Stimulated activated CD4-positive, alpha-beta T cell treated with anti-CD3 and anti-CD28 coated beads, Interleukin-15, amount 100 ng/mL, for 1 hour (primary cell): ENCODE measurements at places on chromosomes 3 and 15.
A peak's percentile ranks its signal among the peaks of the same experiment; 100 is the strongest.

GRCh38 chr3:186746008-186746407 is 28.8 kb downstream of the KNG1 start:
- DNase-seq = no peak

- DNase-seq = no peak
Observed at GRCh38 chr3:135229018-135229495, 434.0 kb downstream of the EPHB1 start.

DNA sequence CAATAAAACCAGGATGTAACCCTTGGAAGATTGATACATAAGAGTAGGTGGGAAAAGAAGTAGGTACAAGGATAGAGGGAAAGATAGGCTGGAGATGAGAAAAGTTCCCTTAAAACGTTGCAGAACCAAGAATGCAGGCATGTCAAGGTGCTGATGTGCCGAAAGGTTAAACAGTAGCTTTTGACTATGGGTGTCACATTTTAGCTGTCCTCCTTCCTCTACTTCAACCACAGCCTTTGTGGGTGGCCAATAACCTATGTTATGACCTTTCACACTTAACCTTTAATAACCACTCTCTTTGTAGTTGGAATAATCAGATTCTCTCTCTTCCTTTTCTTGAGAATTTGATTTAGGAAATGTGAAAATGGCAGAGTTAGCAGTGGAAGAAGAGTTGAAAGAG is 184.5 kb upstream of the GAP43 start:
- no peak for DNase-seq

DNA sequence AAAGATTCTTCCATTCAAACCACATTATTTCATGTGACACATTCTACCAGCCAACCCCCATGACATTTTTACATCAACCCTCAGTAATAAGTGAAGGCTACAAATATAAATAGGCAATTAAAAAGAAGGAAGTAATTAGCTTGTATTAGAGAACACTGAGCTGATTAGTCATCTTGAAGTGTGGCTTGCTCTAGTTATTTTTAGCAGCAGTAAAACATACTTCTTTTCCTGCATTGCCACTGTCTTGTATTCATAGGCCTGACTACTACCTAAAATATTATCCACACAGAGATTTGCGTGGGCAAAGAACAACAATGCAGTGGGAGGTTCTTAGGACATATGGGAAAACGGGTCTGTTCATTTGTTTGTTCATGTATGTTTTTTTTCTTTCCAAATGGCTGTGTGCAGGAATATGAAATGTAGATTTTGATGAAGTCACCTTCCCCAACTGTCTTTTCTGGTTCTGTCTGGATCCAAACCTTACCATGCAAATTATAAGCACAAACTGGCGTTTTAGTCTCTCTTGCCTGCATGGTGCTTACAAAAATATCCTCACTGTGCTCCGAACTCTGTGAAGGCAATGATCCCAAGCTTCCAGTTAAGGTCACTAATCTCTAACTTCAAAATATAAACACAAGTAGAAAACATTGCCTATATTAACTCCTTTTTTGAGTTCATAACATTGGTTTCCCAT is 31.5 kb upstream of the TM4SF4 start:
- no peak for DNase-seq

GRCh38 chr15:63251701-63252100 is 25.7 kb upstream of the APH1B start:
- no peak for DNase-seq

DNA sequence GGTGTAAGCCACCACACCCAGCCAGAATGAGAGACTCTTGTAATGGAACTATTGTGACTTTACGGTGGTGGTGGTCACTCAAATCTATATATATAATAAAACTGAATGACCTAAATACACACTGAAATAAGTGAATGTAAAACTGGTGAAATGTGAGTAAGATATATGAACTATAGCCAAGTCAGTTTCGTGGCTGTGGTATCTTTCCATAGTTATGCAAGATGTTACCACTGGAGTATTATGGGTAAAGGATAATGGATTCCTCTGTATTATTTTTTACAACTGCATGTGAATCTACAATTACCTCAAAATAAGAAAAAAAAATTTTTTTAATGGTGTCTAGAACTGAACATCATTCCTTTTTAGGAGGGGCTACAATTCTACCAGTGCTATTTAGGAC is 21.9 kb downstream of the PIK3CB start:
- no peak for DNase-seq

GRCh38 chr15:58495891-58496408 is 64.2 kb downstream of the LIPC start:
- DNase-seq = no peak

DNA sequence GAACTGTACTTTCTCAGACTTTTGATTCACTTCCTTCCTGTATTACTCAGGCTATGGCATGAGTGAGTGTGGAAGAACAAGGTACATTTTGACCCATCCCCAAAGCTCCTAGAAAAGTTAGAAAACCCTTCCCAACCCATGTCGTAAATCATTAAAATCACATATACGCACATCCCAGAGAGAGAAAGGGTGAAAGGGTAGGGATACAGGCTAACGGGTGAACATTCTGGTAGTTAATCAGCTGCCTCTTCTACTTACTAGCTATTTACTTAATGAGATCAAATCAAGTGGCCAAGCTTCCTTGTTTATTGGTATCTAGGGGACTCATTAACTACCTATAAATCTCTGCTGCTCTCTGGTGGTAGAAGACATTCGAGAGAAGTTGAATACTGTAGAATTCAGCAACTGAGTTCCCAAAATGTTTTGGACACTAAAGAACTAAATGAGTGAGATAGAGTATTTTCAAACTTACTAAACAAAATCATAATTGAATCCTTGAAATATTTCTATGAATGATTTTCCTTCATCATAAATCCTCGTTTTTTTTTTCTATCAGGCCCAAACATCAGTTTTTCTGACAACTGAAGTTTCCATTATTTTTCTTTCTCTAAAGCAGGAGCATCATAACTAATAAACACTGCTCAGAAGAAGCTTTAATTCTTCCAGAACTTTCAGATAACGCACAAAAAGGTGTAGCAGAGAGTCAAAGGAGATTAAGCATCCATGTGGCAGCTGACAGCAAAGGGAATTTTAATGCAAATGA is 124.2 kb downstream of the IMPG2 start:
- DNase-seq = no peak

DNA sequence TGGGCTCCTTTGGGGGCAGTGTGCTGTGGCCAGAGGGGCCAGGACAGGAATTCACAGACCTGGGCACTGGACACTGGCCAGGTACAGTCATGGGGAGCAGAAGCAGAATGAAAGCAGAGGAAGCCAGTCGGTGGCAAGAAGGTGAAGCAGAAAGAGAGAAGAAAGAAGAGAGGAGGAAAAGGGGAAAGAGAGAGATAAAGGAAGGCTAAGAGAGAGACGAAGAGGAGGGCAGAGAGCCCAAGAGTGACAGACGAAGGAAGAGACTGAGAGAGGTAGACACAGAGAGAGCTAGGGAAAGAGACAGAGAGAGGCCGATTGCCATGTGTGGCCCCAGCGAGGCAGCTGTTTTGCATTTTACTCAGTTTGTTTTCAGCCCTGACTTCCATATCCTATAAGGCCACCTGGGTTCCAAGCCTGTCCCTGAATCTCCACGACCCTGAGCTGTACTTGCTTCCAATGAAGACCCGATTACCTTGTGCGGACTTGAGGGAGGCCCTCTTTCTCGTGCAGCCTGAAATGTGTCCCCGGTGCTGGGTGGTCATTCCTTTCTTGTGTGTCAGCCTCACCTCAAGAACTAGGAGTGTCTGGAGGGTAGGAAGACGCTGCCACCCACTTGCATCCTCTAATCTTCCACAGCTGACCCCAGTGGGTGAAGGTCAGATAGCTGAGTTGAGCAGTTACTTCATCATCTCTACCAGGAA is 73.9 kb downstream of the LSM3 start:
- no peak for DNase-seq

DNA sequence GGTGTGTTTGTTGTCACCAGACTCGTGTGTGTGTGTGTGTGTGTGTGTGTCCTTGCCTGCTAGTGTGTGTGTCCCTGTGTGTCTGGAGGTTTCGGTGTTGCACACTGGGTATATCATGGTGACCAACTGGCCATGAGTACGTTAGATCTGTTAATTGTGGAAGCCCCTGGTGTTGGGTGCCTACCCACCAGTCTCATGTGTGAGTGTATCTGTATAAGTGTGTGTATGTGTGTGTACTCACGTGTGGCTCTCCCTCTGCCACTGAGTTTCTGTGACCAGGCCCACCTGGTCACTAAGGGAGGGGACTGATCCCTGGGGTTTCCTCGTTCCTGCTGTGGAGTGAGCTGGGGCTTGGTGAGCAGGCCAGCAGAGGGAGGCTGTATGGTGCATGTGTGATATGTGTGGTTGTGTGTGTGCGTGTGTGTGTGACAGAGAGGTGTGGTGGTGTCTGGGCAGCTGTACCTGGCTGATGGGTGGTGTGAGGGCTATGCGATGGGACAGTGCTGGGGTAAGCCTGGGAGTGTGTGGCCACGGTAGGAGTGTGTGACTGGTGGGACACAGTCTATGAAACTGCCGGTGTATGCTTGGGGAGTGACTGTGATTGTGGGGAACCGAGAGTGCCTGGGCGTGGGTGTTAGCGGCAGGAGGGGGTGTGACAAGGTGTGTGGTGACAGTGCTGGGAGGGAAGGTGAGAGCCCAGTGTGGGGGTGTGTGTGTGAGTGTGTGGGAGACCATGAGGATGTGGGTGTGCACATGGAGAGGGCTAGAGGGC is 1.8 kb downstream of the PRKCD start:
- DNase-seq = peak; percentile 8

- DNase-seq = no peak
Observed at GRCh38 chr15:91553196-91553854, 300.2 kb upstream of the SLCO3A1 start.
